ENCODE measurements at places on chromosomes 13 and 19. TPM values are rescaled to one million over a fixed set of nuclear protein-coding genes. Genes with fewer than 3 reads are reported as not detected.

Gene ZNF724
- 10.9 TPM for total RNA-seq

Gene CPT1C
- total RNA-seq: 15.8 TPM

Gene SIGLEC11
- total RNA-seq: not detected

Gene LILRB1
- total RNA-seq: not detected

Gene RASL11A
- 116 TPM for total RNA-seq

Gene KLK2
- not detected for total RNA-seq

Gene FBN3
- not detected for total RNA-seq

Gene ZNF490
- total RNA-seq: 4.1 TPM

Gene GNA15
- 3.4 TPM for total RNA-seq

Gene C19orf85
- not detected for total RNA-seq

Gene ACER1
- total RNA-seq: not detected

Gene PLIN5
- not detected for total RNA-seq

Gene TGFBR3L
- total RNA-seq: 6.3 TPM

Gene ZNF723
- total RNA-seq: not detected

Gene CBY2
- not detected for total RNA-seq

Gene WDR62
- total RNA-seq: 1.0 TPM

Gene CLIP3
- total RNA-seq: 14.1 TPM

Gene DIAPH3
- 16.0 TPM for total RNA-seq

Gene MEIOSIN
- 0.13 TPM for total RNA-seq

Gene PODNL1
- 1.7 TPM for total RNA-seq

Gene MAST3
- 5.9 TPM for total RNA-seq

Gene ASF1B
- 26.4 TPM for total RNA-seq

Gene NPHS1
- not detected for total RNA-seq

Gene C19orf44
- total RNA-seq: 3.8 TPM

Gene CADM4
- total RNA-seq: 2.6 TPM

Gene CRX
- not detected for total RNA-seq

Gene TPGS1
- 75.3 TPM for total RNA-seq

Gene VSTM2B
- total RNA-seq: not detected

Gene ETV2
- not detected for total RNA-seq

Gene URAD
- total RNA-seq: not detected

Gene ZNF506
- 18.7 TPM for total RNA-seq

Gene ZNF93
- total RNA-seq: 9.1 TPM

Gene FFAR1
- total RNA-seq: not detected

Gene PEAK3
- total RNA-seq: 0.13 TPM

Gene ZNF677
- 9.2 TPM for total RNA-seq

Gene UNC13A
- total RNA-seq: 0.08 TPM

Gene F10
- 12.8 TPM for total RNA-seq

Gene NDUFA3
- 138 TPM for total RNA-seq

Gene ARHGAP45
- 3.4 TPM for total RNA-seq

Gene CFAP97D2
- total RNA-seq: not detected

Gene SLITRK6
- 4.0 TPM for total RNA-seq

Gene COX6B2
- total RNA-seq: not detected

Gene JAK3
- 9.9 TPM for total RNA-seq

Gene TMEM38A
- total RNA-seq: 1.4 TPM

Gene CA11
- 4.6 TPM for total RNA-seq

Gene CD22
- not detected for total RNA-seq

Gene VSTM1
- not detected for total RNA-seq

Gene LGALS7B
- not detected for total RNA-seq

Gene RHPN2
- total RNA-seq: 4.4 TPM

Gene ARRDC5
- total RNA-seq: not detected

Gene MYO9B
- total RNA-seq: 40.6 TPM

Gene IL4I1
- total RNA-seq: not detected

Gene NLRP7
- total RNA-seq: not detected

Gene RASIP1
- 8.3 TPM for total RNA-seq

Gene NCCRP1
- not detected for total RNA-seq

Gene LGALS7
- not detected for total RNA-seq

Data from epithelial cell of alveolus of lung (primary cell).